ENCODE measurements at places on chromosomes 7 and 10.

GRCh38 chr10:132001238-132001972 is 19.7 kb upstream of the BNIP3 start:
- DNase-seq: peak; percentile 84

- no peak for DNase-seq
Observed at GRCh38 chr7:110804501-110804900, 286.4 kb upstream of the LRRN3 start.

DNA sequence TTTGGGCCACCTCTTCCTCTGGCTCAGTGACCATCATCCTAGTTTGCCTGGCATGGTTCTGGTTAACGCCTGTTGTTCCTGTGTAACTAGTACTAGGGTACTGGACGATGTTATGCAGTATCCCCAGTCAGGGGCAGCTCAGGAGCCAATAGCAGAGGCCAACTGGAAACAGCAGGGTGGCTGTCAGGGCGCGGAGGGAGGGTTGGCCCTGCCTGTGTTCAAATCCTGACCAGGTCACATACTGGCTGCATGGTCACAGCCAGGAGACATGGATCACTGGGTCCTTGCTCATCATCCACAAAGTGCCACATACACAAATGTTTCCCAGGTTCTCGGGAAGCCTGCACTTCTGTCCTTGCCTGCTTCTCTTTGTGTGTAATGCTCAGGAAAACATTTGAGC is 12.3 kb upstream of the RBP3 start:
- DNase-seq: no peak

DNA sequence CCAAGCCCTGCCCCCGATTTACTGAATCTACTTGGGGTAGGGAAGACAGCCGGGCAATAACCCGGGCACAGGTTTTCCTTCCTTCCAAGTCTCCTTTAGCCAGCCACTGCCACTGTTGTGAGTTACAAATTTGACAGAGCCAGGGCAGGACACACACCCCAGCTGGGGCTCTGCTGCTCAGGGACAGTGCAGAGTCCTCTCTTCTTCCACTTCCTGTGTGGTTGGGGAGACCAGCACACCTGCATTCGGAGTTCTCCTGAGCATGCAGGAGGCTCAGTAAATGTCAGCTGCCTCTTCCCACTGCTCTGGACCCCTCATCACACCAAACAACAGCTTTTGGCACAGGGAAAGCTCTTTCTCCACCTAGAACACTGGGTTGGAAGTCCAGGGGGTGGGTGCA is 21.3 kb downstream of the CHST15 start:
- DNase-seq: no peak

- DNase-seq: no peak
Observed at GRCh38 chr7:14604606-14605005, 297.9 kb downstream of the DGKB start.

DNA sequence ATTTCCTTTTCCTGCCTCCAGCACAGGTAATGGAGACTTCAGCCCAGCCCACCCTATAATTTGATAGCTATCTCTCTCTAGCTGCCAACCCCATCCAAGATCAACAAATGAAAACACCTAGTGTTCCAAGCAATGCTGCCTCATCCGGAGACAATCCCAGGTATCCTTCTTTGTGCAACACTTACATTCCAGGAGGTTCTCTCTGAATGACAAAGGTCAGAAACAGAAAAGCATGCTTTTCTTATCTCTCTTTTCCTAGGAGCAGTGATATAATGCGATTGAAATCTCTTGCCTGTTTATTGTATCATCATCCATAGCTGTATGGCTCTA is 699.3 kb downstream of the INHBA start:
- DNase-seq: no peak

GRCh38 chr7:69893906-69894305 is 295.6 kb downstream of the AUTS2 start:
- DNase-seq: no peak

DNA sequence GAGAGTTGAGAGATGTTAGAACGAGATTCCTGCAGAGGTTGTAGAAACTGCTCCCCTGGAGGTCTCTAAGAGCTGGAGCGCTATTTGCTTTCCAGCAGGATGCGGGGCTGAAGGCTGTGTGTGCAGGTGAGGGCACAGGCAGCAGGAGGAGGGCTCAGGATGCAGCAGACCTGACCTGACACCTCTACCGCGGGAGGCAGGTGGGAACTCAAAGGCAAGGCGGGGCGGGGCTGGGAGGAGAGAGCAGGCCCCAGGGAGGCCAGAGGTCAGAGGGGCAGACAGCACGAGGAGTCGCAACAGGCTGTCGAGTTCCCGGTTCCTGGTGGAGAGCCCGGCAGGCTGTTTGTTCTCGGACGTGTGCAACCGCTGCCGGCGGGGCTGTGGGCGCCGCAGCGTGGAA is 7.9 kb upstream of the CRTAC1 start:
- no peak for DNase-seq

- DNase-seq: no peak
Observed at GRCh38 chr10:62388328-62388727, 14.2 kb downstream of the ZNF365 start.

GRCh38 chr7:127979728-127980126 is 51.5 kb downstream of the LRRC4 start:
- DNase-seq: no peak

- peak; percentile 37 for DNase-seq
Observed at GRCh38 chr10:68348265-68348741, 15.6 kb upstream of the PBLD start.

DNA sequence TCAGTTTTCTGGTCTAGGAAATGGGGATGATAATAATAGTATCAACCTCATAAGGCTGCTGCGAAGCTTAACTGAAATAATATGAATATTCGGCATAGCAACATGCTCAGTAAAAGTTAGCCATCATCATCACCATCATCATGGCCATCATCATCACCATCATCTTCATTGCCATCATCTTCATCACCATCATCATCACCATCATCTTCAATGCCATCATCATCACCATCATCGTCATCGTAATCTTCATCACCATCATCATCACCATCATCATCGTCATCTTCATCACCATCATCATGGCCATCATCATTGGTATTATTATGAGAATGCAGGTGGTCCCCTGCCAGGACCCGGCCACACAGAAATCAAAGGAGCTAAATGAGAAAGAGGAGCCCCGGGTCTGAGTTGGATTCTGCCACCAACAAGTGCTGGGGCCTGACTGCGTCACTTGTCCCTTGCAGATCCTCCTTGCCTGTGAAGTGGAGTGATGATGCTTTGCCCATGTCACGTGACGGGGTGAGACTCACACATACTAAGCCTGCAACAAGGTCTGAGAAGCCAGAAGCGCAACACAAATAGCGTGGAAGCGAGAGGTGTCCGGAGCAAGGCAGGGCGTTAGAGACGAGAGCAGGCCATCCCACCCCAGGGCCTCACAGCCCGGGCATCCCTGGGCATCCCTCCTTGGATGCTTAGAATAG is 46.1 kb upstream of the EN2 start:
- no peak for DNase-seq

- no peak for DNase-seq
Observed at GRCh38 chr7:84022684-84023308, 171.8 kb downstream of the SEMA3A start.

DNA sequence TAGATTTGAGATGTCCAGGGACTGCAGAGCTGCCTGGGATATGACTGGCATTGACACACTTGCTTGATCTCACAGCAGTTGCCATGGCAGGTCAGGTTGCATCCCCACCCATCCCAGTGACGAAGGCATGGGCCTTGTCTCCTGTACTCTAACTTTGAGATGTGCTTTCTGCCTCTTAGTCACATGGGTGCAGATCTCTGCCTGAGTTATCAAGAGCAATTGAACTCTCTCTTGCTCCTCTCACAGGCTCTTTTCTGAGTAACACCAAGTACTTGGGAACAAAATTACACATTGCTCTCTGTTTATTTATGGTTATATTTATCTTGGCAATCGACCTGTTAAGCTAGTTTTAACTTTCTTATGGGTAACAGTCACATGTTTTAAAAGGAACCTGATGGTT is 237.3 kb downstream of the NSUN6 start:
- peak; percentile 77 for DNase-seq

- DNase-seq: no peak
Observed at GRCh38 chr10:122968698-122969097, 11.5 kb upstream of the PSTK start.

DNA sequence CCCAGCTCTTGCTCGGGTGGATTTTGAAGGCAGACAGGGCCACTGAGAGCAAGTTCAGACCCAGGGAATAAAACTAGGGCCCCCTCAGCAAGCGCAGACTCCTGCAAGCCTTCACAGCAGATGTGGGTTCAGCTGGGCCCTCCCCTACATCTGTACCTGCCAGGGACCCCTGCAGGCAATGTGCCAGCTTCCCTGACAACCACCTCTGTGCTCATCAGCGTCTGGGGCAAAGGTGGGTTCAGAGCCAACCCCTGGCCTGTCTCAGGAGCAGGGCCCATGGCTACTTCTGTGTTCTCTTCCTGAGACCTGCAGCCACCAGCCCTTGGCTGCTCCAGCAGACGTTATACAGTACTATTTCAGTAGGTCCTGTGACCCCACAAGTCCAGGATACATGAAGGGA is 189.5 kb downstream of the DIP2C start:
- no peak for DNase-seq

GRCh38 chr10:32377458-32378259 is 30.7 kb upstream of the EPC1 start:
- peak; percentile 32 for DNase-seq

DNA sequence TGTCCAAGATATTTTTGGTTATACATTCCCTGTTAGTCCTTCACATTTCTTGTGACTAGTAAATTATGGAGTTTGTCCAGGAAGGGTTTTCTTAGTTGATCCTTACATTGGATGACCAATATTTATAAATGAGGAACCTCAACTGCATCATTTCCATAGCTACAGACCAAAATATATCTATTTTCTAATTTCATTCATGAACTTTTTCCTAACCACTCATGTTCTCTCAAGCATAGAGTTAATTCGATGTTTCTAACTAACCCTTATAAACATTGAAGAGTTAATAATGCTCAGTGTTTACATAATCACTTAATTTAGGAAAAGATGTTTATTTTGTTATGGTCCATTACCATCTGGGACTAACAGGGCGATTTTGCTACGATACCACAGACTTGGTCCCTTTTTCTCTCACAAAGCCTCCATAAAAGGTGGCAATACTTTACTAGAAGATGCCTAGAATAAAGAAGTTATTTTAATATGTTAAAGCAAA is 591.0 kb downstream of the MAGI2 start:
- no peak for DNase-seq

DNA sequence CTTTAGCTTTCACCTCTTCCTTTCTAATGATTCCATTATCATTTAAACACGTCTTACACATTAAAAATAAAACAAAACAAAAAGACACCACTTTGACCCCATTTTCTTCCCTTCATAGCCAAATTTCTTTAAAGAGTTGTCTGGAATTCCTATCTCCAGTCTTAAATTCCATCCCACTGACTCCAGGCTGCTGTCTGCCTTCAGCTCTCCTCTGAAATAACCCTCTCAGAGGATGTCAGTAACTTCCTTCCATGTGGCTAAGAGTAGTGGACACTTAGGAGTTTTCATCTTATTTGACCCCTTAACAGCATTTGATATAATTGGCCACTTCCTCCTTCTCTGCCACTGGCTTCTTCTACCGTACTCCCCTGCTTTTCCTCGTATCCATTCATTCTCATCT is 69.6 kb upstream of the MKX start:
- DNase-seq: no peak

GRCh38 chr7:105688617-105689016 is 107.3 kb upstream of the EFCAB10 start:
- DNase-seq: peak; percentile 50

DNA sequence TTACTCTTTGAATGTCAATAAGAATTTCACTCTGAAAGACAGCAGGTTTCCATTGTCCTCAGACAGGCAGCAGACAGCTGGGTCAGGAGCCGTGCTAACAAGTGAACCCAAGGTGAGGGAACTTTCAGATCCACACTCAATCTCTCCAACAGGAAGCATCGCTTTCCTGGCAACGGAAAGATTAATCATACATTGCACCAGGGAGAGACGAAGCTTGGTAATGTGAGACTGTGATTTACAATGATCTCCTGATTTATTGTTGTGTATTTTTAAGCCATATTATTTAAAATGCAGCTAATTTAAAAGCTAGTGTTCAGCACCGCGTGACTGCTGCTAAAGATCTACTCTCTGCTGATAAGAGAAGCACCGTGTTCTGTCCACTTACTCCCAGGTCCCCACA is 17.5 kb upstream of the NOM1 start:
- DNase-seq: no peak

- DNase-seq: no peak
Observed at GRCh38 chr10:58894929-58895328, 281.5 kb upstream of the PHYHIPL start.

DNA sequence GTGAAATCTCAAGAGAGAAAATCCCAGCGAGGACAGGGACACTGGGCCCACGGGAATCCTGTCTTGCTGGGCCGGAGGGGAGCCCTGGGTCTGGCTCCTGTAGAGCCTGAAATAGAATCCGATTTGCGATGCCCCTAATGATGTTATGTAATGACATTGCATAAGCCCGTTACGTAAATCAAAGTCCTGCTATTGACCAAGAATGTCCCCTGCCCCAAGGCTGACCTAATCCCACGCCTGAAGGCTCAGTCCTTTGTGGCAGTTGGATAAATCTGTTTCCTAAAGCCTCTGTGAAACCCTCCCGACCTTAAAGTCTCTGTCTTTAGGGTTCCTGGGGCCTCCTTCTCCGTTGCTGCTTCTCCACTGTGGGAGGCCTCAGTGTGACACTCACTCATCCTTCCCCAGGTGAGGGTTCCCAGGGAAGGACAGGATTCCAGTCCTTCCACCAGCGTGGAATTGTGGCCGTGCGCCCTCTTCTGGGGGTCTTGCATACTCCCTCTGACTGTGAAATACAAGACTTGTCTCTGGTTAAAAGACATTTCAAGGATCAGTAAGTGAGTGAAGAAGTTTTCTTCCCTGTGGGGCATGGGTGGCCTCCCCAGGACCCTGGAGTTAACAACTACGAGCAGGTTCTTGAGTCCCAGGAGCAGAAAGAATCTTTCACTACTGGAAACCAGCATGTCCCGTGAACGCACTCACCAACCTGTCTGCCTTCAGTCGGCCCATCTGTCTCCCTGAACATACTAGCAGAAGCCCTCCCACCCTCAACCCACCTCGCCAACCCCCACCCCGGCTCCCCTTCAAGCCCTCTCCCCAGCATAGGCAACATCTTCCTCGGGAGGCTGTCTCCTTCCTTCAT is 19.8 kb downstream of the ZNF467 start:
- DNase-seq: peak; percentile 46

GRCh38 chr10:30034433-30035137 is 24.8 kb downstream of the JCAD start:
- DNase-seq: no peak

DNA sequence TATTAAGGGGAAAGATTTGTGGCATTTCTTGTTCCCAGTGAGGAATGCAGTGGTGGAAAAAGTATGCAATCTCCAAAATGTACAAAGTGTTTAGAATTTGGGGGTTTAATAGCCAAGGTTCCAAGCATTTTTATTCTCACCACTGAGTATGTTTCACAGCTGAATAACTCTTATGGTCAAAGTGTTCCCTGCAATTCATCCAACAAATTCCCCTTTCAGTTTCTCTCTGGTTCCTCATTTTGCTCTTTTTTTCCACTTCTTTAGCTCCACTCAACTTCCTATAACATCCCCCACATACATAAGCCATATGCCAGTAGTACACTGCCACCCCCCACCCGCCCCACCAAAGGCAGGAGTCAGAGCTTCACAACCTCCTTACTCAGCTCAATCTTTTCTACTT is 4.6 kb downstream of the HECW1 start:
- DNase-seq: no peak

Measured in thyroid gland (tissue), 4 donors.